ENCODE measurements at places on chromosomes 11 and 22.
A peak's percentile ranks its signal among the peaks of the same experiment; 100 is the strongest.

GRCh38 chr11:108597736-108598355 is 4.3 kb upstream of the EXPH5 start:
- DNase-seq = no peak

- DNase-seq = no peak
Measured at GRCh38 chr11:114123692-114124330, 64.3 kb downstream of the ZBTB16 start.

DNA sequence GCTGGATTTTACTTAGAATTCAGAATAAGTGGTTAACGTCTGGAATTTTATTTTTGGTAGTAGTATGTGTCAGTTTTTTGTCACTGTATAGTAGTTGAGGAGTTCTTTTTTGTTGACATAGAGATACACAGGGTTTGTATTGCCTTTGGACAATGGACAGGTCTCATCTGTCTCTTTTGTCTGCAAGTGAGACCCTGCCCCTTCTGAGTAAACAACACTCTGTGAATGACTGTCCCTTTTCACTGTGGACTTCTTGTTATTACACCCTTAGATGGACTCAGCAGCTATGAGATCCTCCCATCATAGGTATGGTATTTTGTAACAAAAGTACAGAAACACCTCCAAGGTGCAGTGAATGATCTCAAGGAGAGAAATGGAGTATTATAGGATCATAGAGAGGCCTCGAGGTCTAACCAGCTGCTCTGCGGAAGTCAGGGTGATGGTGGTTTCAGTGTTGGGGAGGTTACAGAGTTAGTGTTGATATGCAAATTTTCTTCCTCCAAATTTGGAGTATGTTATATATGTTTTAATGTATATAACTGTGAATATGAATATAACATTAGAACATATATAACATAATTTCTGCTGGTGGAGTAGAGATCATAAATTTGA is 7.8 kb downstream of the PPP6R3 start:
- no peak for DNase-seq

GRCh38 chr22:37282385-37282677 is at the start of gene CYTH4:
CYTH4 (plus strand) TSS chr22:37282508; CDS start chr22:37282570, 62 bp downstream.
- peak; percentile 50 for DNase-seq

DNA sequence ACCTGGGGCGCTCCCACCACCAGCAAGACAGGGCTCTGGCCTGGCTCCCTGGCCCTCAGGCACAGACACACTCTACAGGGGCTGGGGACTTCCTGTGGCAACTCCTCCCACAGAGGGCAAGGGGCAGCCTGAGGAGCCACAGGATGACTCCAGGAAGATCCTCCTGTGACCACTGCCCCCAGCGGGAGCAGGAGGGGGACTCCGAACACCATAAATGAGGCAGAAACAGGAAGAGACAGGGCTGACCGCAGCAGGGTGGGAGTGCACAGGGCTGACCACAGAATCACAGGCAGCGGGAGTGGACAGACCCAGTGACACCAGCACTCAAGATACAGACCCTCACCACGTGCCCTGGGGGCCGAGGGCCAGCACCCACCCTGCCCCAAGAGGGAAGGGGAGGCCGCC is 10.8 kb downstream of the ARAP1 start:
- peak; percentile 66 for DNase-seq

- DNase-seq = no peak
Measured at GRCh38 chr22:37331856-37332536, 49.7 kb downstream of the CYTH4 start.

- DNase-seq = peak; percentile 25
Measured at GRCh38 chr11:81070948-81071347, 1630.1 kb upstream of the TENM4 start.

DNA sequence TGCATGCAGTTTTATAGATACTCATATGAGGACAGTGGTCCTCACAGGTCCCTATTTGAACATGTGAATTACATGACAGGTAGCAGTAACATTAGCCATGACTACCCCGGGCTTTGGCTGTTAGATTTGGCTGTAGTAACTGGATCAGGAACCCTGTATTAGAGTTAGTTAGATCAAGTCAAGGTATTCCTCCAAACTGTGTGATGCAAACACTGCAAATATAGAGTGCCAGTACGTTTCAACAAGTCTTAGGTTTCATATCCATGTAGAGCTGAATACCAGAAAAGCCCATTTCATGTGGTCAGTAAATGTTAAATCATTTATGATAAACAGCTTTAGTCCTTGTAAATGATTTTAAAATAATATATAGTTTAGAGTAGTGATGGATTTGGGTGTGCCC is 29.5 kb upstream of the PITPNB start:
- no peak for DNase-seq

GRCh38 chr11:129790106-129790505 is 25.5 kb upstream of the TMEM45B start:
- no peak for DNase-seq

GRCh38 chr22:30823015-30823370 is 128.3 kb downstream of the OSBP2 start:
- peak; percentile 28 for DNase-seq

DNA sequence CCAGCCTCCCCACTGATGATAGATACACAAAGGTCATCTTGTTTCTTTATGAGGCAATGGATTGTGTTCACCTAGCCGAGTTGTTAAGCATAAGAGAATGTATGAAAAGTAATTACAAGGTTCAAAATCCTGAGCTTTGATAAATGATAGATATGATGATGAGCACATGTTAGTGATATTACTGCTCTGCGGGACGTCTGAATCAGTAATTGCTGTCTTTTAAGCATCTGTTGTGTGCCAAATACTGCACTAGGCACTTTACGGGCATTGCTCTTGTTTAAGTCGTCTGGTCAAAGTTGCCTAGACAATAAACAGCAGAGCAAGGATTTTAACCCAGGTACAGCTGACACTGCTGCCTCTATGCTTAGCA is 559 bp upstream of the RNF141 start:
- no peak for DNase-seq

DNA sequence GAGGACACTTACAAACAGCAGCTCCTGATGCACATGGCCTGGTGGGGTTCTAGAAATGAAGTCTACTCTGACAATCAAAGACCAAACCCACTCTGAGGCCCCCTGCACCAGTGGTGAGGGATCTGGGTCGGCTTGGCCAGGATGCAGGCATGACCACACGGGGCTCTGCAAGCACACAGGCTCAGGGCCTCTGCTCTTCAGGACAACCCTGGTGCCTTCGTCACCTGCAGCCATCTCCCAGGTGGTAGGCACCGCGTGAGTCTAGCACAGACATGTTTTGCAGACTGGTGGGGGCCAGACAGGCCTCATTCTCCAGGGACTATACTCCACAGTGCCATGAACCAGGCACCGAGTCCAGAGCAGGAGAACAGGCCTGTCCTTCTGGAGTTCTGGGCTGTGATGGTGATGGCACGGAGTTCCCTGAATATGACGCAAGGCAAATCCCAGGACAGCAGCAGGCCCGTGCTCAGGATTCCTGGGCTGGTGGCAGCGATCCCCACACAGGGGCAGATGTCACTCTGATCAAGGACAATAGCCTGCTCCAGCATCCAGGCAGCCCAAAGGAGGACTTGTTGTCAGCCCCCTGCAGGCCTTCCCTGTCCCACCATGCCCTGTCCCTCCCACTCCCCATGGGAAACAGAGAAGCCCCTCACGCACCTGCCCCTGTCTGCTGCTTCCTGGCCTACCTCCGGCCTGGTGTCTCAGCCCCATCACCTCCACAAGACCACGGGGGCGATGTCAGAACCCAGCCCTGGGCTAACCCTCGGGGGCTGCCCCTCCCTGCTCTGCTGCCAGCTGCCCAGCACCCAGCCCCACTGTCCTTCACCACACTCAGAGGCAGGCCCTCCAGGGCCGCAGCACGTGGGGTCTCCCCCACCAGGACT is 36.1 kb downstream of the GNB1L start:
- no peak for DNase-seq

- DNase-seq = no peak
Measured at GRCh38 chr11:47248304-47248663, 330 bp downstream of the ACP2 start.

DNA sequence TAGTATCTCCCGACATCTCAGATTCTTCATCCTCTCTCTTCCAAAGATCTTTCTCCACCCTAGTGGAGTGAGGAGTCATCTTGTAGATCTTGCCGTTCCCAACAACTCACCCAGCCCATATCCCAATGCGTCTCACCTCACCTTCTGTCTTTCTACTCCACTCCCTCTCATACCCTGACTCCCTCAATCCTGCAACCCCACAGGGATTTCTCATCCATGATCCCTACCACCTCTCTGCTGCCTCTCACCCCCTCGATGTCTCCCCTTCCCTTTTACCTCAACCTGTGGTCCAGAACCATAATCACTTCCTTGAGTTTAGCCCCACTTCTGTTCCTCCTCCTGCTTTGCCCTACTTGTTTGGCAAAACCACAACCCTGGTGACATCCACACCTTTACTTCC is 41.7 kb downstream of the OTOG start:
- no peak for DNase-seq

- DNase-seq = no peak
Measured at GRCh38 chr11:33151399-33151798, 9.9 kb downstream of the CSTF3 start.

DNA sequence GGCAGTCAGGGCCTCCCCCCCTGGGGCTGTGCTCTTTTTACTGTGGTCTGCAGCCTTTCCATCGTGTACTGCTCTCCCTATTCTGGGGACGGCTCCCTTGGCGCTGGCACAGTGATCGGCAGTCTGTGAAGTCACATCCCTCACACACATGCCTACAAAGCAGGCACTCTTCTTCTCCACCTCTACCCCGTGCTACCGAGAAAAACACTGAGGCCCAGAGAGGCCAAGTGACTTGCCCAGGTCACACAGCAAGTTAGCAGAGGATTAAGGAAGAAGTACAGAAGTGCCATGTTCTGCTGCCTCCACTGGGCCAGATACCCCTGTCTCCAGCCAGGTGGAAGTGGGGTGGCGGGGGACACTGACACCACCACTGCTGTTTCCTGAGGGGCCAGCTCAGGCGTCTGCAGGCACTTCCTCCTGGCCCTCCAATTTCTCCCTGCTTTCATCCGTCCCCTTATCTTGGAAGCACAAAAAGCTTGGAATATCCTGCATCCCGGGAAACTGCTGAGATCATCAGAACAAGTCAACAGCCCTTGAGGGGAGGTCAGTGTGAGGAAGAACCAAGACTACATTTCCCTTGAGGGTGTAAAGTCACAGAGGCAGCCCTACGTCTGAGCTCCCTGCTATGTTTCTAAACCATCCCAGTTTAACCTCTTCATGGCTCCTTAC is 30.2 kb upstream of the KLHL35 start:
- no peak for DNase-seq

DNA sequence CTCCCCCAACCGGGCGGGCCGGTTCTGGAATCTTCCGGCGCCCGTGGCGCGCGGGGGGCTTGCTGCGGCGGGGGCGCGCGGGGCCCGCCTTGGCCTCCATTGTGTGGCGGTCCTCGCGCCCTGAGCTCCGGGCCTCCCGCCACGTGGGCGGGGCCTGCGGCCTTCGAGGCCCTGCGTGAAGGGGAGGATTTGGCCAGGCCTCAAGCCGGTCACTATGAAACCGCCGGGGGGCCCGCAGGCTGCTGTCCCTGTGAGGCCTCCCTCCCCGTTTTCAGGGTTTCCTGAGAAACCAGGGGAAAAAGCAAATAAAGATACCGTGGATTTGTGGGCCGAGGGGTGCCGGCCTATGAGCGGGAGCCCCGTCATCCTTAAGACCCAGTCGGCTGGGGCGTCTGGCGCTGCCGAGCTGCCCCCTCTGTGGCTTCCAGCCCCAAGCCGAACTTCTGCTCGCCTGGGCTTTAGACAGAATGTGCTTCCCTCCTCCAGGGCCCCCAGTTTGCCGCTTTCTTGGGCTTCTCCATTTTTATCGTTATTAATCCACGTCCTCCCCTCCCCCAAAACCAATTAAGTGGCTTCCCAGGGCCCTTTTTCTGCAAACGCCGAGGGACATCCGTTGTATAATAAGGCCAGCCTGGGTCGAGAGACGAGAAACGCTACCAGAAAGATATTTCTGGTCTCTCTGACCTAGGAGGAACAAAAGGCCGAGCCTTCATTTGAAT is 602 bp downstream of the EWSR1 start:
- peak; percentile 51 for DNase-seq

GRCh38 chr11:23318670-23319069 is 458.4 kb upstream of the CCDC179 start:
- DNase-seq = no peak

DNA sequence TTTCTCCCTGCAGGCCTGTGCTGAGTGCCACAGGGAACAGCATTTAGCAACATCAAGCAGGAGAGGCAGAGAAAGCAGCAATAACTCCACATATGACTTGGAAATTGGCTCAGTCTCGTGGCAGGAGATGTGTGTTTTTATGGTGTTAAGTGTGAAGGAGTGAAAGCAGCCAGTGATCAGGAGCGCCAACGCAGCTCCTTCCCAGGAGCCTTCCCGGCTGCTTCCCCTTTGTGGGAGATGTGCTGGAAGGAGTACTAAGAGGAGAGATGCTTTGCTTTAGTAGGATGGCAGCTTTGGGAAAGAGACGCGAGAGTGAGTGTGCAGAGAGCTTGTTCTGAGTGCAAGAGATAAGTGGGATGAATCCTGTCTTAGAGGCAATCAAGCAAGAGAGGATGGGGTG is 54.7 kb upstream of the KIRREL3 start:
- no peak for DNase-seq

DNA sequence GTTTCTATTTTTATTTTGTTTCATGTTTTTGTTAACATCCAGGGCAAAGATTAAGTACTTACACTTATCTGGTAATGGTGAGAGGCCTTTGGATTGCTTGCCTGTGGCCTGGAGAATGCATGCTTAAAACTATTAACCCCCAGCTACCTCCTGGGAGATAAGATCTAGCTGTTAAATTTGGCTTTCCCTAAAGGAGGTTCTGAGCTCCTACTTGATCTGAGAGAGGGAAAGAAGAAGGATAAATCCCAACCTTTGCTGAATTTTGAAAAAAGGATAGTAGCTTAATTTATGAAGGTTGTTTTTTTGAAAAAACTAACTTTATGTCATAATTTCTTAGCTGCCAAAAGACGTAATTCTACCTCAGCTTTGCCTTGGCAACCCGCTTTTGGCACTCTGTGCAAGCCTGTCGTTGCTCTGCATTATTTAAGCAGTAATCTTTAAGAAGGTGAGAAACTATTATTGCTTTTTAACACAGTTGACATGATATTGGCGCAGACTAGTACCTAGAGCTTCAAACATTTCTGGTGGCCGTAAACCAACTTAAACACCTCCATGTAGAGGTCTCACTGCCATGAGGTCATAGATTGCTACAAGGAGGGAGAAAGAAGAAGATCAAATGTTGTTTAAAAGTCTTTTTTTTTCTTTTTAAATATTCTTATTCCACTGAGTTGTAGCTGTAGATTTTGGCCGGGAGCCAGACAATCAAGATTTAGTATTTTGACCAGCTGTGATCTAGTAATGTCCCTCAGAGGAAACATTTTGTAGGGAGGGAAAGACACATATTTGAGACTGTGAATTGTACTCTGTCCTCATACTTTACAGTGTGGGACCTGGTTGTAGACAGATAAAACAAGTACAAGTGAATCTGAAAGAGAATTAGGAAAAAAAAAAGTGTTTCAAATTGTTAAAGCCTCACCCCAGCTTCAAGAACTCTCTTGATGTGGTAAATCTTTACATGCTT is 74.4 kb downstream of the WNT11 start:
- peak; percentile 19 for DNase-seq

GRCh38 chr22:37457093-37457893 is 28.9 kb downstream of the MFNG start:
- peak; percentile 86 for DNase-seq

GRCh38 chr22:20115691-20116375 is at the start of gene RANBP1:
RANBP1 (plus strand) TSS chr22:20116104; CDS start chr22:20116185, 81 bp downstream.
- DNase-seq = no peak

- no peak for DNase-seq
Measured at GRCh38 chr11:46198245-46199240, 77.3 kb upstream of the PHF21A start.

- no peak for DNase-seq
Measured at GRCh38 chr22:20647586-20648305, 126.2 kb upstream of the SERPIND1 start.

Data from hematopoietic multipotent progenitor cell treated with erythropoietin and hydrocortisone succinate and interleukin-3 and kit ligand, for 6 days (in vitro differentiated cells).